Activated T-cell treated with anti-CD3 and anti-CD28 coated beads for 1 hour (primary cell): ENCODE measurements at places on chromosomes 1 and 21.

- no peak for DNase-seq
Measured at GRCh38 chr21:34203851-34204420, 130.6 kb downstream of the MRPS6 start.

DNA sequence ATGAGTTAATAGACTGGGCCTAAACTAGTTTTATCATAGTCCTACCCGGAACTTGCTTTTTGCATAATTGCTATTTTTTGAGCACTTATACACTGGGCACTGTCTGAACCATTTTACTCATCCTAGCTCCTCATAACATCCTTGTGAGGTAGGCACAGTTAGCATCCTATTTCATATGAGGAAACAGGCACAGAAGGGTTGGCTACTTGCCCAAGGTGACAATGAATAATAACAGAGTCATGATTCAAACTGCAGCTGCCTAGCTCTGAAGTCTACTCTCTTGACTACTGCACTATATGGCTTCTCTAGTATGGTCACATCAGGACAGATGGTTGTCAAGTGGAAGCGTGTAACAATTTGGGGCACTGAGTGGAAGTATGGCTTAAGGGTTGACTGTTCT is 18.2 kb upstream of the RC3H1 start:
- DNase-seq: no peak

GRCh38 chr1:109214695-109215623 is 1.2 kb downstream of the SARS1 start:
- no peak for DNase-seq

- no peak for DNase-seq
Measured at GRCh38 chr1:2637442-2638145, 4.8 kb upstream of the MMEL1 start.

DNA sequence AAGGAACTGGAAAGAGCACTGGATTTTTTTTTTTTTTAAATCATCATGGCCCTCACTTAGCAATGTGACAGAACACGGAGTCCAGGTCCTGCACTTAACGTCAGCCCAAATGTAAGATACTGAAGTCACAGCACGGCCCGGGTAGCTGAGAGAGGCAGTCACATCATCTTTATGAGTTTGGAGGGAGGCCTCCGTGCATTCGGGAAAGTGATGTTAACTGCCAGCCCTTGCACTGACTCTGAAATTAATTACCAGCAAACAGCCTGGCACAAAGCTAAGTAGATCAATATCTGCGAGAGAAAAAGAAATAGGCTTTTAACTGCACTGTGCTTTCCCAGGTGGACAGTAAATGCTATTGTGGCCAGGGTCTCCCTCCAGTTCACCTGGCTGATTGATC is 109.5 kb upstream of the ADAR start:
- no peak for DNase-seq

DNA sequence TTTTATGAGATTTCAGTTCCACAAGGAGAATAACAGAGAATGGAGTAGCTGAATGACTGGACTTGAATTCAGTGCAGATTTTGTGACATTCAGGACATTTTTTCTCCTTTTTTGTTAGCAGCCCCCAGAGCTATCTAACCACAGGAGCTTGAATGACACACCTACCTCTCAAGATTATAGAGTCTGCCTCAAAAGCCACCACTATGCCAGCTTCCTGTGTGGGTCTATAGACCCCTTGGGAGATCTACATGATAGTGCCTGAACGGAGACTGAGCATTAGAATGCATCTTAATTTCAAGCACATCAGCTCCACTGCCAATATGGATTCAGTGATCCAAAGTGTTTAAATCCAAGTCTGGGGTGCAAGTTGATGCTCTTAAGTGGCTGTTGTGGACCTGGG is 74.4 kb upstream of the ZNF648 start:
- no peak for DNase-seq

- no peak for DNase-seq
Measured at GRCh38 chr1:26734501-26735058, 38.8 kb downstream of the ARID1A start.

DNA sequence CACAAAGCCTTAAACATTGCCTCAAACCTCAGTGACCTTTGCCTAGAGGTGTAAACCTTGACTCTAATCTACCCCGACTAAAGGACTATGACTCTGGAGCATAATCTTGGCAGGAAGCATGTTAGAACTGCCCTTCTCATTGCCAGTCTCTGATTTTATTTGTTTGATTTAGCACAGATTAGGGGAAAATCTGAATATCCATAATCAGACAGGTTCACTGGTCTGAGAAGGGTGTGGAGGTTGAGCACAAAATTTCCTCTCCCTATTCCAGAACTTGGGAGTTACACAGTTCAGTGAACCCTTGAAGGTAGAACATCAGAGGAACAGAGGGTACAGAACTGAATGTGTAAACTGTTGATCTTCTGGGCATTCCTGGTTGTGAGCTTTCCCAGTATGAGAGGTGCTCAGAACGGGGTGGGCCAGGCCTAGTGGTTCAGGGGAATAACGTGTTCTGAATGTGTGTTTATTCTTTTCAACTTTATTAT is 8.3 kb upstream of the PSMB4 start:
- DNase-seq: no peak

DNA sequence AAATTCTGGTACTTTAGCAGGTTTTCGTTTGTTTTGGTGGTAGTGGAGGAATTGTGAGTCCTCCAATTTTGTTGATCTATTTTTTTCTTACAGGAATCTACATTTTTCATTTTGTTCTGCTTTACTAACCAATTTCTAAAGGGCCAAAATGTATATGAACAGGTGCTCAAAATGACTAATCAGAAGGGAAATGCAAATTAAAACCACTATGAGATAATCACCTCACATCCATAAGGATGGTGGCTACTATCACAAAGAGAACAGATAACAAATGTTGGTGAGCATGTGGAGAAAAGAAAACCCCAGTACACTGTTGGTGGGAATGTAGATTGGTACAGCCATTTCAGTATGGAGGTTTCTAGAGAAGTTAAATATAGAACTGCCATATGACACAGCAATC is 134.2 kb downstream of the LMO4 start:
- DNase-seq: no peak

- DNase-seq: no peak
Measured at GRCh38 chr1:235741294-235741693, 91.7 kb upstream of the GNG4 start.

- no peak for DNase-seq
Measured at GRCh38 chr1:59698386-59698785, 116.4 kb upstream of the HOOK1 start.

DNA sequence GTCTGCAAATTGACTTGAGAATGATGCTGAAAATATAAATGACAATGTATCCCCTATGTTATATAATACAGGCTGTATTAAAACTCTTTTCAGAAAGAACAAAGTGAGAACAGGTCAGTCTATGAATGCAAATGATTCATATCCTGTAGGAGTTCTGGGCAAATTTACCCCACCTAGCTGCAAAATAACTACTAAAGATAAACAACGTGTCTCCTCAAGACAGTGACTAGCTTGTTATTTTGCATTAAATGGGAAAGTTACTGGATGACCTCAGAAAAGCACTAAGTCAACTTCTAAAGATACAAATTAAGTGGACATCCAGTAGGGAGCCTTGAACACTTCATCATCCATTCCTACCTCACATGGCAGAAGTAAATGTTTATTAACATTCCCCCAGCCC is 11.1 kb downstream of the RNF19B start:
- no peak for DNase-seq

DNA sequence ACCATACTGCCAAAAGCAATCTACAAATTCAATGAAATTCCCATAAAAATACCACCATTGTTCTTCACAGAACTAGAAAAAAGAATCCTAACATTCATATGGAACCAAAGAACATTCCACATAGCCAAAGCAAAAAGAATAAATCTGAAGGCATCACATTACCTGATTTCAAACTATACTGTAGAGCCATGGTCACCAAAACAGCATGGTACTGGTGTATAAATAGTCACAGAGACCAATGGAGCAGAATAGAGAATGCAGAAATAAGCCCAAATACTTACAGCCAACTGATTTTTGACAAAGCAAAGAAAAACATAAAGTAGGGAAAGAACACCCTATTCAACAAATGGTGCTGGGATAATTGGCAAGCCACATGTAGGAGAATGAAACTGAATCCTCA is 6.2 kb upstream of the DEPDC1 start:
- DNase-seq: no peak

DNA sequence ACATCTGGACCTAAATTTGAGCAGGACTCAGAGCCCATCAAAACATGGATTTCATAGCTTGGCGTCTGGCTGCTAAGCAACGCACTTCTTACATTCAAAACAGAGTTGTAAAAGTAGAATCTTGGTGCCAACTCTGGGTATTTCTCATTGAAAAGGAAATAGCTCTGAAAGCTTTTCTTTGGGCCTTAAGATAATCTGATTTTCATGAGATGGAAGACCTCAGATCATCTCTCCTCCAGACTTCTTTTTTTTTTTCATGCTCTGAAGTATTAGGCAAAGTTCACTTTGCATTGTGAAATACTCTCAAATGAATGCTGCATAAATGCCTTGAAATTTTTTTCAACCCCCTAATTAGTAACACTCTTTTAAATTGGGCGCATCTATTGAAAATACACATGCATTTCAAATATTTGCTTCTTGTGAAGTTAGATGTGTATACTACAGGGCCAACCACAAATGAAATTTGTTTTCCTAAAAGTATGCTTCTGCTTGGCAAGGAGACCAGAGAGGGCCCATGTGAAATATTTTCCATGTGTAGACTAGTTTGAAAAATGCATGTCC is 4.2 kb downstream of the ADAMTS5 start:
- no peak for DNase-seq

GRCh38 chr1:40760984-40761383 is 22.6 kb upstream of the KCNQ4 start:
- DNase-seq: no peak
